ENCODE measurements at places on chromosomes 3 and 15.

DNA sequence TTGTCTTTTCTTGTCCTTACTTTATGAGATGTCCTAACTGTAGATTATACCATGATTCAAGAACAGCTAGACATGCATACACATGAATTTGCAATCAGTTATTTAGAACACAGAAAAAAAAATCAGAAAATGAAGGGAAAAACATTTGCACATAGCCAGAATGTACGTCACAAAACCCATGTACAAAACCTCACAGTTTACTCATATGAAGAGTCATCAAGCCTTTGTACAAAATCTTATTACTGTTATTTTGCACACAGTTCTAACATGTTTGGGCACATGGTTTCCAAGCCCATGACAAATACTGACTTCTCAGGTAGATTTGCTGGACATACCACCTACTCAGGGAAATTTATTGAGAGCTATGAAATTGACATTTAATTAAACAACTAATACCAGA lies 48.2 kb downstream of the MAP3K13 start:
- no peak for DNase-seq

- peak; percentile 83 for DNase-seq
These were observed 73.0 kb downstream of the FILIP1L start for GRCh38 chr3:100041328-100041749.

GRCh38 chr3:42490243-42490642 lies 12.2 kb upstream of the VIPR1 start:
- peak; percentile 99 for DNase-seq

DNA sequence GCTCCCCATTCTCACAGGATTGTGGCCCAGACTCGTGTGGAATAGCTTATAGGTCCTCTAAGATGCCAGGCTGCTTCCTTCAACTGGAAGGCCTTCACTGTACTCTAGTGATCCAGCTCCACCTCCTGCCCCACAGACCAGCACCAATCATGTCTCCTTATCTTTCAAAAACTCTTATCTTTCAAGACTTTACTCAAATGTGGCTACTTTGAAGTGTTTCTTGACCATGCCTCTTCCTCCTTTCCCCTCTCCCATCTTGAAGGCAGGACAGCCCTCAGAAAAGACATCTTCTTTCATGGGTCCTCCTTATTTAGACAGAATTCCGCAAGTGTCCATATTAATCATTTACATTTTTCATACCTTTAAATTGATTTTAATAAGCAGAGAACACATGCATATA lies 142.3 kb downstream of the CHST2 start:
- DNase-seq, result no peak
